ENCODE measurements at places on chromosomes 13 and 19. TPM values are rescaled to one million over a fixed set of nuclear protein-coding genes. Genes with fewer than 3 reads are reported as not detected.

PRR20B gene
- not detected for total RNA-seq

ZNF492 gene
- 1.7 TPM for total RNA-seq

LILRB1 gene
- total RNA-seq = not detected

TNNI3 gene
- not detected for total RNA-seq

NFIX gene
- total RNA-seq = 9.6 TPM

RAB8A gene
- 134 TPM for total RNA-seq

ZNF493 gene
- total RNA-seq = 8.9 TPM

WTIP gene
- total RNA-seq = 9.9 TPM

OLFM2 gene
- total RNA-seq = 11.1 TPM

SYT3 gene
- total RNA-seq = 4.5 TPM

BORCS8 gene
- 19.3 TPM for total RNA-seq

MADCAM1 gene
- not detected for total RNA-seq

OR7C1 gene
- not detected for total RNA-seq

DKKL1 gene
- total RNA-seq = 0.08 TPM

PSG6 gene
- not detected for total RNA-seq

CABP5 gene
- total RNA-seq = not detected

RAB3A gene
- total RNA-seq = 2.2 TPM

KLK15 gene
- total RNA-seq = not detected

DNM2 gene
- total RNA-seq = 31.0 TPM

PPP1R12C gene
- 26.4 TPM for total RNA-seq

CILP2 gene
- 0.23 TPM for total RNA-seq

SPACA7 gene
- total RNA-seq = not detected

RDH8 gene
- total RNA-seq = not detected

IL17D gene
- 0.43 TPM for total RNA-seq

CYP4F2 gene
- total RNA-seq = 3.8 TPM

PARP4 gene
- total RNA-seq = 27.2 TPM

ZNF578 gene
- not detected for total RNA-seq

PRODH2 gene
- total RNA-seq = not detected

TMEM205 gene
- 74.7 TPM for total RNA-seq

PLK5 gene
- not detected for total RNA-seq

PEAK3 gene
- total RNA-seq = 0.06 TPM

PRRG2 gene
- not detected for total RNA-seq

TNNT1 gene
- 334 TPM for total RNA-seq

ZNF566 gene
- 7.3 TPM for total RNA-seq

ATF5 gene
- 19.0 TPM for total RNA-seq

ATXN8OS gene
- not detected for total RNA-seq

TMEM259 gene
- 72.5 TPM for total RNA-seq

ZNF443 gene
- total RNA-seq = 2.1 TPM

HS6ST3 gene
- 1.6 TPM for total RNA-seq

ICAM3 gene
- total RNA-seq = 11.2 TPM

HDGFL2 gene
- total RNA-seq = 22.0 TPM

SOX1 gene
- total RNA-seq = not detected

SIGLEC9 gene
- not detected for total RNA-seq

KLF16 gene
- 4.6 TPM for total RNA-seq

COMMD6 gene
- 40.2 TPM for total RNA-seq

SOHLH2 gene
- total RNA-seq = 0.33 TPM

APOC1 gene
- not detected for total RNA-seq

DEDD2 gene
- total RNA-seq = 14.8 TPM

Data from H4 (cell line).